ENCODE measurements at places on chromosomes 5 and 9.

DNA sequence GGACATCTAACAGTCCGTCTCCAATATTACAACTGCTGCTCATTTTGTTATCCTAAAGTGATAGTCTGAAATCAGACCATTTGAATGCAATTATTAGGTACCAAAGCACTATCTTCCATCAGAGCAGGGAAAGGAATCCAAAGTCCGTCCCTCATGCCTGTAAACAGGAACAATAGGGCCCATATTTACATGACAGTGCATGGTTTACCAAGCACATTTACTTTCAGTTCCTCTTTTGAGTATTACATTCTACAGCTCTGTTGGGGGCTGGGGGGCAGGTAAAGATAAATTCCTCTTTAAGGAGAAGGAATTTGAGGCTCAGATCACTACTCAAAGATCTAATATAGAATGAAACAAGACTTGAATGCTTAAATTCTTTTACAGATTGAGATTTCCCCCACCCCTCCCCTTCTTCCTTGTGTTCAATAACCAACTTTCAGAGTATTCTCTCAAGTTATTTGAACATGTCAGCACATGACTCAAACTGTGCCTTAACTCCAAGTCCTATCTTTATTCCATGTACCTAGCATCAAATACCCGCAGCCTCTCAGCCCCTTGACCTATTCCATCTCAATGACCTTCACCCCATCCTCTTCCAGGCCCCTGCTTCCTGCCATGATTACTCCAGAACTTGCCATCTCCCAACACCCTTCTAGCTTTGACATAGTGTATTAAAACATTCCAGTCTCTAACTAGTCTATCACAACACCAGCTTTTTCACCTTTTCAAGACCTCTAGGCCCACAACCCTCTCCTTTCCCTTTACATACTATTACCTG, 71.0 kb downstream of the BRINP1 start:
- DNase-seq: no peak

- DNase-seq: no peak
Measured at GRCh38 chr5:179231309-179231708, 114.0 kb downstream of the ADAMTS2 start.

- peak; percentile 68 for DNase-seq
Measured at GRCh38 chr9:110443146-110443865, 105.6 kb upstream of the TXNDC8 start.

GRCh38 chr5:51202161-51202560, 181.1 kb upstream of the ISL1 start:
- no peak for DNase-seq

DNA sequence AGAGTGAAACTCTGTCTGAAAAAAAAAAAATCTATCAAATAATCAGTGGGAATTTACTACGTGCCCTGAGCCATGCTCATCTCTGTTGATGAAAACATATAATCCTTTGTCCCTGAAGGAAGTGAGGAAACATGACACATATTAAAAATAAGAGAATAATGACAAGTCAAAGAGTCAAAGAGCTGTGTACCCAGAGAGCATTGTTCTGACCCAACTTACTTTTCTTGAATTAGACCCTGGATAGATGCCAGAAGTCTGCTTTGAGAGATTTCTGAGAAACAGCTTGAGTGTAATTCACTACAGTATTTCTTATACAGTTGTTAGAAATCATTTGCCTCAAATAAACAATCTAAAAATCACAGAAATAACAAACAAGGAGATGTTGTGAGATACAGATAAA, 490.0 kb upstream of the PIK3R1 start:
- no peak for DNase-seq

- DNase-seq: no peak
Measured at GRCh38 chr5:93300309-93300923, 280.6 kb downstream of the NR2F1-AS1 start.

- no peak for DNase-seq
Measured at GRCh38 chr9:93930070-93930469, 25.1 kb downstream of the BARX1 start.

DNA sequence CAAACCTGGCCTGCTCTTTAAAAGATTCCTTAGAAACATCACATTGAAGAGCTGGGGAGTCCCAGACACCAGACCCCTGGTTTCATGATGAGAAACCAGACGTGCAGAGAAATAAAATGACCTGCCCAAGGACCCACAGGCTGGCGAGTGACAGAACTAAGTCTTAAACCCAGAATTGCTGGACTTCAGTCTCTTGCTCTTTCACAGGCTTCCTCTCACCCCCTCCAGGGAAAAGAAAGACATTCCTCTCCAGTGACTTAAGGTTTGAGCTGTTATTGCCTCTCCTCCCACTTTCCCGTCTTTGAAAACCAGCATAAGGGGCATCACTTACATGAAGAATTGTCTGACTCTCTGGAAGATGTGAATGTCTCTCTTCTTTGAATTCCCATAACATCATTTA, 535.2 kb downstream of the IRX1 start:
- no peak for DNase-seq

DNA sequence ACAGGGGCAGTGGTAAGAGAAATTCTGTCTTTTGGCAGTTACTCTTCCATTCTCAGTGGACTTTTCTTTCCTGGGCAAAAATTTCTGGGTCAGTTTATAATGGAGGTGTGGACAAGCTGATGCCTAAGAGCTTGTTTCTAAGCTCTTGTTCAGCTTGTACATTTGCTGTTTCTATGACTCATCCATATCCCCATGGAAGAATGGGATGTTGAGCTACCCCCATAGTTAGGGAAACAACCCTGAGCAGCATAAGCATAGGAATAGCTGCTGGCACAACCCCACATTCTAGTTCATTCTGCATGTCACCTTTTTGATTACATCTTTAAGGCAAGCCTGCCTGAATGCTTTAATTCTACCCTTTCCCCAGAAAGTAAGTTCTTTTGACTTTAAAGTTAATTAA, 173.3 kb downstream of the PSAT1 start:
- DNase-seq: no peak

DNA sequence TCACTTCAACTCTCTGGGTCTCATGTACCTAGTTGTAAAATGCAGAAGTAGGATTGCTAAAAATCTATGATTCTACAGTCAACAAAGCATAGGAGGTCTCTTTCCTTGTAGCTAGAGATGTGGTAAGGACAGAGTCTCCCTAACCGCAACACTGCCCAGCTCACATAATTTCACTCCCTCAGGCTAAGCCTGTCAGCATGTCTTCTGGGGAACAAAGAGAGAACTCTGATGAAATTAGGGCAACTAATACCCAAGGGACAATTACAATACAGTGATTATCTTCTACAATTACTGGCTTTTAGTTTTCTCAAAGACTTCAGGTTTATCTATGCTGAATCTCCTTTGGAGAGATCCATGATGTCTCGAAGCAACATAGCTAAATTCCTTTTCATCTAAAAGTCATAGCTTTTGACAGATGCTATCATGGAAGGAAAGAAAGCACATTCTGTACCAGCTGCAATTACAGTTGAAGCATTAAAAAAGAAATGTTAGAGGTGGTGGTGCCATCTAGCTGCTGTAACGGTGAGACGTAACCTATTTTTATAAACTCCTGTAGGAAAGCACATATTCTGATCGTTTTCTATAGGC, 141.1 kb upstream of the TARS1 start:
- DNase-seq: peak; percentile 32

GRCh38 chr5:165272436-165272835, 1767.0 kb downstream of the MAT2B start:
- no peak for DNase-seq

DNA sequence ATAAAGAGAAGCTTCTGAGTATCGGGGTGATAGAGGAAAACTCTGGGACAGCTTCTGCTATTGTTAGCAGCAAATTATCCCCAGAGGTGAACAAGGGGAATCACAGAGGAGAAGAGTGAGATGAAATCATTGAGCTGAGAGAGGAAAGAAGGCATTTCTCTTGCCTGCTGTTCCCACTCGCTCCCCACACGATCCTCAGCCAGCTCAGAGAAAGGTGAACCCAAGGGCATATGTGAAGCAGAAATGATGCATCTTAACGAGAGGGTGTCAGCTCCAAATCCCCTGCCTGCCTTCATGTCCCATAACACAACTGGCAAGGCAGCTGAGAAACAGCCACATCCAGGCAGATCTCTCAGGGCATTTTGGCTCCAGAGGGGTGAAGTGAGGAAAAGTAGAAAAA, 111.6 kb downstream of the BRINP1 start:
- no peak for DNase-seq

DNA sequence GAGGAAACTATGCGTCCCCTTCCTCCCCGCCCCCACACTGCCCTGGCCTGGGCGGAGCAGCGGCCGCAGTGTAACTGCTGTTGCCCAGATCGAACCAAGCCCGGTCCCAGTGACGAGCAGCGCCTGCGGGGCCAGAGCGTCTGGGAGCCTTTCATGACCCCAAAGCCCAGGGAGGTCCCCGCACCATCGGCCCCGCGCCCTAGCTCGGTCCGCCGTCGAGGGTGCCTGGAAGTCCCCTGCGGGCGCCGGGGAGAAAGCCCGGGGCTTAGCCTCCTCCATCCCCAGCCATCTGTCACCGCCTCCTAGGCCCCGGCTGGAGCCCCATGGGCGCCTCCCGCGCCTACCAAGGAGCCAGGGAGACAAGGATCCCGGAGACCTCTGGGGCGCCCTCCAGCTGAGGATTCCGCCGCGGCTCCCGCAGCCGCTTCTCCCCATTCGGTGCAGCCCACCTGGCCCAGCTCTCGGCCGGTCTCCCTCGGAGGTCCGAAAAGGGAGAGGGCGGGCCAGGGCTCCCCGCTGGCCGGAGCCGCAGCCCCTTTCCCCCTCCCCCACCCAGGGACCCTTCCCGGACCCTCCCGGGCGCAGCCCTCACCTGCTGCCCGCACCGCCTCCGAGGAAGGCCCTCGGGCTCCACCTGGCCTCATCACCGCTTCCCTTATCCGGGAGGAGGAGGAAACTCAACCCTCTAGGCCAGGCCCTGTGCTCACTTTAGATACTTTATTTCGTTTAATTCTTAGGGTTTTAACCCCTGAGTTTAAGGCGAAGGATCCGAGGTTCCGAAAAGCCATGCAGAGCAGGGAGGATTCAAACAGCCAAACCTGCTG, 45.6 kb downstream of the APTX start:
- DNase-seq: no peak

- DNase-seq: no peak
Measured at GRCh38 chr5:99129768-99130501, 201.1 kb upstream of the CHD1 start.

All from GM03348 (cell line).